Stimulated activated CD4-positive, alpha-beta T cell treated with anti-CD3 and anti-CD28 coated beads, Interleukin-2, amount 100 ng/mL, for 24 hours (primary cell): ENCODE measurements at places on chromosomes 12 and 14.

DNA sequence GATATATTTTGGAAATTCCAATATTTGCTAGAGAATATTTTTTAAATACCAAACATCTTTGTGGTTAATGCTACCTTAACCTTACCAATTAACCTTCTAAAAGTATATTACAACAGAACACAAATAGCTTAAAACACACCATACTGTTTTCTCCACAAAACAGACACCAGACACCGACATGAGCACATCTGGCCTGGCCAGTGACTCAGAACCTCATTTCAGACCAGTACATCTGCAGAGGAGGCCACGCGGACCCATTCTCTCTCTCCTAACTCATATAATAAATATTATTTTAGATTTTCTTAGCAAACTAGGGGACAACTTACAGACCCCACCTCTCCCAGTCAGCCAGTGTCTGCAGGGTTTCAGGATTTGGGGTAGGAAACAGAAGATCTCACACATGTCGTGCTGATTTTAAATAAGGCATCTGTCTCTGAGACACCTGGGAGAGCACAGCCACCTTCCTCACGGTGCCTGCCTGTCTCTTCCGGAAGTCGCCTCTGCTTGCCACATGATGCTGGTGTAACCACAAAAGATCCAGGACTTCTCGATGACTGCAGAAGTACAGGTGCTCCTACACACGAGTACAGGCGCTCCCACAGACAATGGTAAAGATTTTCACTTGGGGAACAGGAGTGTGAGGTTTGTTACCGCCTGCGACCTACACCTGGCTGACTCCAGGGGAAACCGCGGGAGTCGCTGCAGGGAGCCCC is 9.7 kb upstream of the ANKLE2 start:
- DNase-seq: peak; percentile 38

- DNase-seq: no peak
Observed at GRCh38 chr12:99054601-99055128, 409.6 kb downstream of the APAF1 start.

GRCh38 chr12:22396735-22397134 is 62.2 kb upstream of the ST8SIA1 start:
- DNase-seq: no peak

DNA sequence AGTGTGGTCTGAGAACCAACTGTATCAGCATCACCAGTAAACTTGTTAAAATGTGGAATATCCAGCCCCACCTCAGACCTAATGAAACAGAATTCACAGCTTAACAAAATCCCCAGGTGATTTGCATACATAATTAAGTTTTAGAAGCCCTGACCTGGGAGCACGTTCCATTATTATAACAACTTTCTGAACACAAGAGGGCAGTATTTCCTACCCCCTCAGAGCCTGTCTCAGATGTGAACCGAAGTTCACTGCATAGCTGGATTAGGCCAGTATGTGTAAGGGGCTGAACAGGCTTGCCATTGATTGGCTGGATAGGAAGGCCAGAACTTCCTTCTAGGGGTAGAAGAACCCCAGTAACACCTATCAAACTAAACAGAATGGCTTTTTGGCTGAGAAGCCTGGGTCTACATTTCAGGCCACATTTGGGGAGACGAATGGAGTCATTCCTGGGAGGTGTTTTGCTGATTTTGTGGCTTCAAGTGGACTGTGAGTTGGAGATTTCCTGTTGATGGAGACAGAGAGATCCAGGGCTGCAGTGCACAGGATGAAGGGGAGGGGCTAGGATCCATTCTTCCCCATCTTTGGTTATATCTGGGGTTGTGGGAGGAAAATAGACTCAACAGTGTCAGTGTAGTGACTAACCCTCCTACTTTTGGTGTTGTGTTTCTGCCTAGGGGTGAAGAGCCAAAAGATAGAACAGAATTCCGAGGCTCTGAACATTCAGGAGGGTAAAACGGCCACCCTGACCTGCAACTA is 94.7 kb upstream of the OR4E1 start:
- no peak for DNase-seq

GRCh38 chr14:94132285-94132887 is 3.0 kb upstream of the IFI27L2 start:
- peak; percentile 60 for DNase-seq

- DNase-seq: no peak
Observed at GRCh38 chr12:60803147-60803546, 1207.3 kb downstream of the SLC16A7 start.

GRCh38 chr14:102731871-102732800 is 45.1 kb upstream of the TRAF3 start:
- no peak for DNase-seq

GRCh38 chr12:57236925-57237595 is 7.5 kb downstream of the SHMT2 start:
- peak; percentile 32 for DNase-seq

GRCh38 chr12:53034459-53034858 is 15.4 kb upstream of the TNS2 start:
- no peak for DNase-seq

- no peak for DNase-seq
Observed at GRCh38 chr12:131060011-131060703, 106.5 kb downstream of the ADGRD1 start.

GRCh38 chr14:33767586-33768457 is 183.1 kb downstream of the EGLN3 start:
- no peak for DNase-seq

- DNase-seq: no peak
Observed at GRCh38 chr12:26954027-26954426, 15.8 kb downstream of the FGFR1OP2 start.

GRCh38 chr14:103739793-103740501 is 24.3 kb downstream of the ZFYVE21 start:
- DNase-seq: no peak

GRCh38 chr12:118958520-118958919 is 22.8 kb upstream of the SRRM4 start:
- DNase-seq: no peak

DNA sequence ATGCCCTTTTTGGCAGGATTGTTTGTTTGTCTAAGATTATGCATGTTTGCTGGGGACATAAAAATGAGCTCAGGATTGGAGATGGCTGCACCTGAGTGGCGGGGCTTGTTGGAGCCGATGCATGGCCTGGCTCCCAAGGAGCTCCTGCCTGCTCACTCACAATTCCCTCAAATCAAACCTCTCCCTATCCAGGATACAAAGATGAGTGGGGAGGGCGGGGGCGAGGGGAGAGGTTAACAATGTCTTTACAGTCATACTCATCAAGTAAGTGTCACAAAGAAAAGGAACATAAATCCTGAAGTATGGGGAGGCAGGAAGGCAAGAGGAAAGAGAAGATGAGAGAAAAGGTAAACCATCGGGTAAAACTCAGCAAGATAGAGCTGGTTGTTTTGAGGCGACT is 104.0 kb upstream of the COCH start:
- DNase-seq: no peak

GRCh38 chr12:116610971-116611541 is 51.9 kb downstream of the MAP1LC3B2 start:
- DNase-seq: no peak

GRCh38 chr12:75208856-75209811 is 505 bp downstream of the KCNC2 start:
- peak; percentile 24 for DNase-seq

- DNase-seq: no peak
Observed at GRCh38 chr14:54533100-54533499, 23.4 kb downstream of the CGRRF1 start.

DNA sequence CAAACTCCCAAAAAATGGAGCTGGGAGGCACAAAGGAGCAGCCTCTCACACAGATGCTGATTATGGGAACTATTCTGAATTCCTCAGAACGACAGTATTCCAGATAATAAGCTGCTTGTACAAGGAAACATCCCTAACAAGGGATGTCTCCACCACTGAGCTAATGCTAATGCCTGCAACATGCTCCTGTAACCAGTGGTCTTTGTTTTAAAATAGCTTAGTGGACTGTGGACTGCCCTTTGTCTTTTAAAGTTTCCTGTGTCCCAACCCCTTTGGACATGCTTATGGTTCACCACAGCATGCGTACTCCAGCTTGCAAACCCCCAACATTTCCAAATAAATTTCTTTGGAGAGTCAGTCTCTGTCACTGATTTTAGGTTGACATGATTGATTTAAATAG is 16.4 kb upstream of the PITPNM2 start:
- DNase-seq: no peak
